HepG2 (cell line): ENCODE measurements at places on chromosomes 16 and 17. TPM values are rescaled to one million over a fixed set of nuclear protein-coding genes. Genes with fewer than 3 reads are reported as not detected.
A peak's percentile ranks its signal among the peaks of the same experiment; 100 is the strongest.

GRCh38 chr16:29808219-29808900, 2.0 kb downstream of the MAZ start:
- peak overlapping the region; percentile 85 for H3K4me3 ChIP-seq
- peaks cover 35% of the 10 kb centered on the region for H3K36me3 ChIP-seq
- H3K27ac ChIP-seq: peak overlapping the region; percentile 77
- no peak for DNase-seq

GRCh38 chr16:17557949-17558348, 87.2 kb upstream of the XYLT1 start:
- peaks cover 28% of the 10 kb centered on the region; the same call in 2 of the 3 replicates for H3K27me3 ChIP-seq
- H3K36me3 ChIP-seq: no peaks in the 10 kb centered on the region
- no peak overlapping the region for H3K27ac ChIP-seq
- no peaks in the 10 kb centered on the region for H3K4me1 ChIP-seq

DNA sequence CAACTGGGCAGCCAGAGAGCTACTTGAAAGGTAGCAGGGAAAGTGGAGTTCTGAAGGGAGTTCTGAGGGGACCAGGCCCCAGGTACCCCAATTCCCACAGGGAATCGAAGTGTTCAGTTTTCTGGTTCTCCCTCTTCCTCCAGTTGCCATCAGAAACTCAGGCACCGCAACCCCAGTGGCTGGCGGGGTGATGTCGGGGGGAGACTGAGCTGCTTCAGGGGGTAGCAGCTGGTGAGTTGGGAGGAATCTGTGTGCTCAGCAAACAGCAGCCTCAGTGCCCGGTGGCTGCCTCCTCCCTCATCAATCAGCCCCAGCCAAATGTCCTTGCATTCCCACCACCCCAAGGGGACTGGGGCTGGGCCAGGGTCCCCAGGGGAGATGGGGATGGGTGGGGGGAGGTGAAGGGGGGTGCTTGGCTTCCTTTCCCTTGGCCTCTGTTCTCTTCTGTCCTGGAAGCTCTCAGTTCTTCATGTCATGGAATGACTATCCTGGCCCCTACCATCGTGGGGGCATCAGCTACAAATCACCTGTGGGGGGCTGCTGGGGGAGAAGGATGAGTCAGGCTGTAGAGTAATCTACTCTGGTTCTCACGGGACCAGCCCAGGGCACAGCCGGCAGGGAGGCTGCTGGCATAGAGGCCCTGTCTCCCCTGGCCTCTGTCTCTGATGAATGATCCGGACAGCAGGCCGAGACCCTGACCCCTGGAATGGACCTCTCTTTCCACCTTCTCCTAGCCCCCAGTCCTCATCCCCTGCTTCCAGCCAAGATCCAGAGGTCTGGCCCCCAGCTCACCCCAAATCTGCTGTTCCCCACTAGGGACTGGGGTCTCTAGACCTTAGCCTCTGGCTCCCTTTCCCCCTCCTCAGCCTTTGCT, 2.6 kb upstream of the DNAH2 start:
- H3K27me3 ChIP-seq: peaks cover 84% of the 10 kb centered on the region
- H3K4me1 ChIP-seq: peaks cover 31% of the 10 kb centered on the region
- no peaks in the 10 kb centered on the region for H3K36me3 ChIP-seq
- H3K27ac ChIP-seq: no peak overlapping the region

DNA sequence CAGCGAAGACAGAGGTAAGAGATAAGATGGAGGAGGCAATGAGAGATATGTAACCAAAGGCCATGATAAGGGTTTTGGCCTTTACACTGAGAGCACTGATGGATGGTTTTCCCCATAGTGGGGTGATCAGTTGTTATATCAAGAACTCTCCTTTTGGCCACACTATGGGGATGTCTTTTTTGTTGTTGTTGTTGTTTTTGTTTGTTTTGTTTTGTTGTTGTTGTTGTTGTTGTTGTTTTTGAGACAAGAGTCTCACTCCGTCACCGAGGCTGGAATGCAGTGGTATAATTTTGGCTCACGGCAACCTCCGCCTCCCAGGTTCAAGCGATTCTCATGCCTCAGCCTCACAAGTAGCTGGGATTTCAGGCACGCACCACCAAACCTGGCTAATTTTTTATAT, 244.8 kb upstream of the DYNLRB2 start:
- no peak for DNase-seq
- H3K27ac ChIP-seq: no peak overlapping the region
- no peaks in the 10 kb centered on the region for H3K36me3 ChIP-seq
- no peak overlapping the region for H3K4me3 ChIP-seq
- no peaks in the 10 kb centered on the region; the same call in 2 of the 3 replicates for H3K27me3 ChIP-seq
- peaks cover 11% of the 10 kb centered on the region; the same call in 1 of the 2 replicates for H3K4me1 ChIP-seq

- no peak overlapping the region for H3K4me3 ChIP-seq
- no peaks in the 10 kb centered on the region for H3K36me3 ChIP-seq
- DNase-seq: no peak
Measured at GRCh38 chr16:48381201-48381600, 4.0 kb downstream of the SIAH1 start.

DNA sequence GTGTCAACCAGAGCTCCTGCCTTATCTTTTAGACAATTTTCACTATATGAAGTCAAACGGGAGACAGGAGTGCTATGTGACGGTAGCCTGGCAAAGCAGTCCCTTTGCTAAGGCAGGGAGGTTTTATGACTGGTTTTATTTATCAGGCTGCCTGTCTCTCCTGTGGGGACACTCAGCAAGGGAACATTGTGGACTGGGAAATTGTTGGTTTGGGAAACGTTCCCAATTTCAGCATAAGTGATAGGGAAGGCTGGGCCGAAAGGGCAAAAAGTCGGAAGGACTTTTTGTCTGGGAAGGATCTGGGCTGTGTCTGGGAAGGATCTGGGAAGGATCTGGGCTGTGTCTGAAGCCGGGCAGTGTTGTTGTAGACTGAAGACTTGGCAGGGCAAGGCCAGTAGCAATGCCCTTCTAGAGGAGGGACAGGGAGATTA, 211.2 kb downstream of the PARN start:
- no peak overlapping the region for H3K4me3 ChIP-seq
- H3K27me3 ChIP-seq: no peaks in the 10 kb centered on the region
- peaks cover 22% of the 10 kb centered on the region for H3K4me1 ChIP-seq
- H3K27ac ChIP-seq: no peak overlapping the region
- H3K36me3 ChIP-seq: no peaks in the 10 kb centered on the region

DNA sequence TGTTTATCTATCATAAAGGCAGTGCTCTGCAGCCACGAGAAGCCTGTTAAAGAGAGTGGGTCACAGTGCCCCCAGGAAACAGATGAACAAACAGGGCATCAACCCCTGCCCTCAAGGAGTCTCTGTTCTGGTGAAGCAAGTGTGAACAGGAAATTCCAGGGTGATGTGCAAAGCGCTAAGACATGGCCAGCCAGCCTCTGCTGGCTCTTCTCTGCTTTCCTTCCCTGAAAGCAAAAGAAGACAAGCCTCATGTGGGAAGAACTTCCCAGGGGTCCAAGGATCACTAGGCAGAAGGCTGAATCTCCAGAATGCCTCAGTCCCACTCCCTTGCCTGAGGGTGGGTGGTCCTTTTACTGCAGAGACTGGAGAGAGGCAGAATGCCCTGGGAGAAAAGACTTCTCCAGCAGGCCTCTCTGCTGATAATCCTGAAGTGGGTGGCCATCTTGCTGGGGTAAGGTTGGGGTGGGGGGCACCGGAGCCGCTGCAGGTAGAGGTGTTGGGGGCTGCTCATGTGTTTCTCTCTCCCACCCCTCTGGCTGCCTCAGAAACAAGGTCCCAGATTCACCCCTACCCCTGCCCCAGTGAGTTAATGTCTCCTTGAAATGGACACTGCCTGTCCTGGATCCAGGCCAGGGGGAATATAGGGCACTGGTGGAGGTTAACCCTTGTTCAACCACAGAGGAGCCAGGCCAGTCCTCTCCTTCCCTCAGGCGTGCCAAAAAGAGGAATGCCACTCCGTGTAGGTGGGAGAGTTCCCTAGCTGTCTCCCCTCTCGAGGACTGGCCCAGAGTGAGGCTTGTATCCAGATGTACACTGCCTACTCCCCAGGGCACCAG, 2.4 kb downstream of the ANKRD13B start:
- H3K4me1 ChIP-seq: peaks cover 64% of the 10 kb centered on the region
- DNase-seq: no peak
- H3K27me3 ChIP-seq: peaks cover 33% of the 10 kb centered on the region; the same call in 2 of the 3 replicates
- H3K27ac ChIP-seq: no peak overlapping the region
- H3K4me3 ChIP-seq: no peak overlapping the region

- H3K4me1 ChIP-seq: peaks cover 20% of the 10 kb centered on the region; the same call in 1 of the 2 replicates
Measured at GRCh38 chr16:28491230-28491969, 474 bp downstream of the CLN3 start.

- DNase-seq: peak; percentile 69
- H3K4me3 ChIP-seq: no peak overlapping the region
- peaks cover 26% of the 10 kb centered on the region for H3K4me1 ChIP-seq
- peak overlapping the region; percentile 43 for H3K27ac ChIP-seq
- H3K36me3 ChIP-seq: peaks cover 74% of the 10 kb centered on the region
- no peaks in the 10 kb centered on the region for H3K27me3 ChIP-seq
Measured at GRCh38 chr17:28346746-28347246, 10.5 kb downstream of the POLDIP2 start.

GRCh38 chr16:66843191-66843590, 1.0 kb upstream of the CA7 start:
- no peaks in the 10 kb centered on the region for H3K36me3 ChIP-seq
- H3K4me3 ChIP-seq: no peak overlapping the region
- DNase-seq: no peak
- no peak overlapping the region for H3K27ac ChIP-seq

DNA sequence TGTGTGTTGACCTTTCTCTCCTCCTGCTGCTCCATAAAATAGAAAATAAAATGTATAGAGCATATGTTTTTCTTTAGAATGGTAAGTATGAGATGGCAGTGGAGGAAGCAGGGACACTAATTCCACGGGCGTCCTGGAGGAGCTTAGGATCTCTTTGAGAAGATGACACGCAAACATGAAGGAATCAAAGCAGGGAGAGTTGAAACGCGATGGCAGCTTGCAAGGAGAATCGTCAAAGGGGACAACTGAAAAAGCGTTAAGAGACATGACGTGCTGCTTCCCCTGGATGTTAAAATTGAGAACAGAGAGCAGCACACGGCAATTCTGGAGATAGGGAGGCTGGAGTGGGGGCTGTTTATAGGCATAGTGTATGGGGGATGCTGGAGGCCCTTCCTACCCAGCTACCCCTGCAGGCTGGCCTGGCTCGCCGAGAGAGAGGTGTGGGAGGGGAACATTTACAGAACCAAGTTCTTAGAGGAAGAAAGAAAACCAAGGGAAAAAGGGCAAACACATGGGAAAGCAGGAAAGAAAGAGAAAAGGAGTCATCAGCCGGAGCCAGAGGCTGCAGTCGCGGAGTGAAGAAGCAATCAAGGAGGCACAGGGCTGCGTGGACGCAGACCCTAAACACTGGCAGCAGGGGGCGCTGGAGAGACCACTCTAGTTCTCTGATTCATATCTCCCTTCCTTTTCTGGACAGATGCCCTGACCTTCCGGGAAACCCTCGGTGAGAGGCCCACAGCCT, 55.8 kb downstream of the MYH13 start:
- DNase-seq: peak; percentile 20
- H3K27ac ChIP-seq: no peak overlapping the region
- H3K36me3 ChIP-seq: no peaks in the 10 kb centered on the region
- no peaks in the 10 kb centered on the region for H3K4me1 ChIP-seq
- no peak overlapping the region for H3K4me3 ChIP-seq
- H3K27me3 ChIP-seq: peaks cover 4% of the 10 kb centered on the region; the same call in 2 of the 3 replicates

- no peaks in the 10 kb centered on the region for H3K4me1 ChIP-seq
- H3K36me3 ChIP-seq: no peaks in the 10 kb centered on the region
Measured at GRCh38 chr16:87053016-87053982, 263.9 kb downstream of the C16orf95 start.

GRCh38 chr17:39706921-39707337, 7.1 kb downstream of the ERBB2 start:
- H3K4me3 ChIP-seq: no peak overlapping the region
- H3K27ac ChIP-seq: no peak overlapping the region
- peaks cover 45% of the 10 kb centered on the region for H3K36me3 ChIP-seq
- H3K27me3 ChIP-seq: no peaks in the 10 kb centered on the region
- no peak for DNase-seq
- H3K4me1 ChIP-seq: peaks cover 40% of the 10 kb centered on the region

- H3K4me1 ChIP-seq: peaks cover 16% of the 10 kb centered on the region
- no peak overlapping the region for H3K4me3 ChIP-seq
- no peak for DNase-seq
Measured at GRCh38 chr17:56917559-56918296, 3.9 kb upstream of the TRIM25 start.

GRCh38 chr17:42653179-42654124, 5.6 kb upstream of the TUBG2 start:
- H3K4me1 ChIP-seq: peaks cover 35% of the 10 kb centered on the region
- DNase-seq: no peak
- H3K36me3 ChIP-seq: no peaks in the 10 kb centered on the region
- H3K4me3 ChIP-seq: no peak overlapping the region
- no peaks in the 10 kb centered on the region for H3K27me3 ChIP-seq

GRCh38 chr16:4372001-4372577, 441 bp downstream of the VASN start:
- peak overlapping the region; percentile 83 for H3K27ac ChIP-seq
- peaks cover 88% of the 10 kb centered on the region for H3K4me1 ChIP-seq
- DNase-seq: no peak

GRCh38 chr16:28999577-28999976, 14.7 kb downstream of the LAT start:
- no peak overlapping the region for H3K27ac ChIP-seq
- no peak overlapping the region for H3K4me3 ChIP-seq
- DNase-seq: no peak
- no peaks in the 10 kb centered on the region for H3K4me1 ChIP-seq
- H3K27me3 ChIP-seq: peaks cover 2% of the 10 kb centered on the region; the same call in 1 of the 2 replicates

DNA sequence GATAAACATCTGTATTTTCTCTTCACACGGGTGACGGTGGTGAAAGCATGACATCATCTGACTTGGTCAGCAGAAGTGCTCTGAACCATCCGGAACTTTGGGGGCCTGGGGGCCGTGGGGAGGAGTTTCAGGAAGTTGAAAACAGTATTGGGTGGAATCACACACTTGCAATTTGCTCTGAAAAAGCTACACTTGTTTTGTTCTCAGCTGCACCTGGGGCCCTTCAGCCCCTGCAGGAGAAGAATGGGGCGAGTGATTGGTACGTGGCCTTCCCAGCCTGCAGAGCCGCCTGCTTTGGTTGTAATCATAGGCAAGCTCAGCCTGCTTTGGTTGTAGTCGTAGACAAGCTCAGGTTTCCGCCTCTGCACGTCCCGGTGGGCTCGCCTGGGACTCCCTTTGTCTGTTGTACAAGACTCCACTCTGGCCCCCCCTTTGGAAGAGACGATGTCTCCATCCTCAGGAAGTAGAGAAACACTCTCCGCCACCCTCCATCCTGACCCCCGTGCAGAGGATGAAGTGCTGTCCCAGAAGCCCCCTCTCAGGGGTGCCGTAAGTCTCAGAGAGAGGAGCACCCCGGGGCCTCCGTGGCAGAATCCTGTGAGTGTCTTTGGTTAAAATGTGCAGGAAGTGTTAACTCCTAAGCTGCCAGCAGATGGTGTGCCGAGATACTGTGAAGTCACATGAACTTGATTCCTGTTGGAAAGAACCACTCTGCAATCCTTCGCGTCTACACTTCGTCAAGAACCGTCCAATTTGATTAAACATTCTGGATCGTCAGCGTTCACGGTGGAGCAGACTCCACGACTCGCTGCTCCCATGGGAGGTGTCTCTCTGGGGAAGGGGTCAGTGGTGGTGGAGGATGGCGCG, 5.4 kb downstream of the BANP start:
- H3K27me3 ChIP-seq: no peaks in the 10 kb centered on the region
- DNase-seq: peak; percentile 34
- peaks cover 53% of the 10 kb centered on the region for H3K4me1 ChIP-seq

TPSG1 gene
- polyA plus RNA-seq: not detected in 2 replicates

CIAO3 gene
- 25.0 and 25.2 TPM in 2 replicates for polyA plus RNA-seq

TMEM204 gene
- not detected in 2 replicates for polyA plus RNA-seq

TMEM114 gene
- not detected in 2 replicates for polyA plus RNA-seq

PIRT gene
- polyA plus RNA-seq: not detected in 2 replicates

ADAD2 gene
- polyA plus RNA-seq: not detected in 2 replicates

NEURL4 gene
- 14.8 and 15.3 TPM in 2 replicates for polyA plus RNA-seq

TIGD7 gene
- polyA plus RNA-seq: not detected in 2 replicates

EFNB3 gene
- polyA plus RNA-seq: 0.18 and 0.25 TPM in 2 replicates

OR4D1 gene
- not detected in 2 replicates for polyA plus RNA-seq

ABCA6 gene
- polyA plus RNA-seq: 0.05 and 0.17 TPM in 2 replicates

SULT1A4 gene
- polyA plus RNA-seq: 25.4 and 27.3 TPM in 2 replicates

CD300E gene
- not detected in 2 replicates for polyA plus RNA-seq
